ENCODE measurements at places on chromosomes 7 and 10.

DNA sequence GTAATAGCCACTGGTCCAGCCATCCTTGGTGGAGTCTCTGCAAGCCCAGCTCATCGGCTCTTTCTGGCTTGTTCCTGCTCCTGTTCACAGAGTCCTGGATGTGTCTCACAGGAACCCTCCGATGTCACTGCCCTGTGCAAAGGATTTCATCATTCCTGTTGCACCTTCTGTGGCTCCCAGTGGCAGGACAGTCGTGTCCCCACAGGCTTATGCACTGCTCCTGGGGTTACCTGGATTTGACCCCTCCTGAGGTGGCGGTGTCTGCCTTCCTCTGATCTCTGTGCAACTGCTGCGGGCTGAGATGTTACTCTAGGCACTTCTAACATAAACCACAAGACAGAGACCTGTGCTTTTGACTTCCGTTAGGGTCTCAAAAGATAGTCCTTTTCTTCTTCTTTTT is 30.6 kb downstream of the APBB1IP start:
- no peak for DNase-seq

DNA sequence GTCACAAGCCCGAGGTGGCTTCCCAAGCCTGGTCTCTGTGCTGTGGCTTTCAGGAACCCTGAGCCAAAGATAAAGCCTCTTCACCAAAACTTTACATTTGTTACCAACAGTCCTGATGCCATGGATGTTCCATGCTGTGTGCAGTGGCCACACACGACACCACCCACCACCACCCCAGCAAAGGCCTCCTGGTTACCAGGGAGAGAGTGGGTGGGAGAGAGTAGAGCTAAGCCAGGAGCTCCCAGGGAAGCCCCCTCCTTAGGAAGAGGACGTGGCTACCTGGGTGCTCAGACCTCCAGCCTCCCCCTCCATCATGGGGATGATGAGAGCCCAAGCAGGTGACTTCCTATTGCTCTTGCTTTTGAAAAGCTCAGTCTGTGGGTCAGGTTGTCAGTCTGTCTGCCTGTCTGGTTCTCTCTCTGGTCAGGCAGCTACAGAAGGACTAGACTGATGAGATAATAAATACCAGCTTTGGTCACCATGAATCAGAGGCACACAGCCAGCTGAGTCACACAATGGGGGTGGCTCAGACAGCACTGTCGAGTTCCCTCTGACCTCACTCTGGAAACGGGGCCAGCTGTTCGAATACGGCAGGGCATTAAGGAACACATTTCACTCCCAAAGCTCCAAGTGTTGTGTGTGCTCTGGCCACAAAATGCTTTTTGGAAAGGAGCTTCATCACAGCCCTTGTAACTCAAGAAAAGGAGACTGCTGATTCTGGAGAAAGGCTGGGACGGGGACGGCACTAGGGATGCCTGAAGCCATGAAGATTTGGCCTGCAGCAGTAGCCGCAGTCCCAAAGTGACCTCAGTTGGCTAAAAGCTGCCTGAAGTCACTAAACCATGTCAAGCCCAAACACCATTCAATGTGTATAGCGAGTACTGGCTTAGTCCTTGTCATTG is 166.0 kb downstream of the FANK1 start:
- DNase-seq = no peak

GRCh38 chr10:23439452-23439960 is 631 bp downstream of the OTUD1 start:
- DNase-seq = peak; percentile 29

- DNase-seq = no peak
These were observed 67.0 kb upstream of the PRLHR start for GRCh38 chr10:118662228-118663035.

DNA sequence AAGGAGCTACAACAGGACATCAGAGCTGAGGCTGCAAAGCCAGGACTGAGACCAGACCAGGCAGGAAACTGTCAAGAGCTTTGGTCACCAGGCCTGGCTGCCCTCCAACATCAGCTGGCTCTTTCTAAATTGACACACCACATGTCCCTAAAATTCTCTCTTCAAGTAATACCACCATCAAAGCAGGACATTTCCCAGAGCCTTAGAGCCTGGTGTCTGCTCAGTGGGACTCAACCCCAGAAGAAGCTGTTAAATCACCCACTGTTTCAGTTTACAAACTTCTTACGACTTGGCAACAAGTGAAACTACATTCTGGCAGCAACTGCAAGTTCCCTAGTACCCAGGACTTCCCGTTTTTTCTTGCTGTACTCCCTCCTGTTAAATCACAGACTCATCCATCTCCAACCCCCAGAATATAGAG is 3.8 kb upstream of the IL6 start:
- no peak for DNase-seq

DNA sequence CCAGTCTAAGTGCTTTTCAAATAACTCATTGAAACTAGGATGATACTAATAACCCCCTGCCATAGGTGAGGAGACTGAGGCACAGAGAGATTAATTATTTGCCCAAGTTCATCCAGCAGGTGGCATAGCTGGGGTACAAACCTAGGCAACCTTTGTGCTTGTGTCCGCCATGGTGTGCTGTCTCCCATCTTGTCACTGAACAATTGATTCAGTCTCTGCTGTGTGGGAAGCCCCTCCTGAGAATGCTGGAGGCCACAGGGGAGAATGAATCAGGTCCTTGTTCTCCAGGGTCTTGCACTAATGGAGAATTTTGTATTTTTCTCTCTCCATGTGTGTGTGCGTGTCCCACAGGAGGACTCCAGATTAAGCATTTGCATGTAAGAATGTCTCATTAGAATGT is 15.8 kb upstream of the TMEM236 start:
- DNase-seq = no peak

- no peak for DNase-seq
These were observed 40.4 kb upstream of the COL13A1 start for GRCh38 chr10:69761320-69761719.

DNA sequence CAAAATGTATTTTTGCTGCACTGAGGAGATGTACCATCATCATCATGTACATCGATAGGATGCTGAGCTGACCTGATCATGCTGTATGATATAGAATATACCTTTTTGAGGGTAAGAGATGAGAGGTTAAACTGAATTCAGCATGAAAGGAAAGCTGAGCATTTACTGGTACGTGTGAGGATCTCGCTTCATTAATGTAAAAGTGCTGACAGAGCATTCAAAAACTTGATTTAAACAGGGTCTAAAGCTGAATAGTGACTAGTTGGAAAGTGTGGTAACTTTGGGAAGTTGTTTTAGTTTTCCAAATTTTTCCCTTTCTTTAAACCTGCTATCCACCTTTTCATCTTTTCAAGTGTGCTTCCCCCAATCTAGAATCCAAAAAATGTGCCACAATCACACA is 28.5 kb upstream of the COL1A2 start:
- no peak for DNase-seq

- DNase-seq = no peak
These were observed 138.1 kb downstream of the HERPUD2 start for GRCh38 chr7:35556515-35557471.

GRCh38 chr10:15141136-15142054 is 27.1 kb downstream of the NMT2 start:
- DNase-seq = peak; percentile 36

GRCh38 chr10:86438091-86438749 is 71.6 kb upstream of the GRID1 start:
- no peak for DNase-seq

DNA sequence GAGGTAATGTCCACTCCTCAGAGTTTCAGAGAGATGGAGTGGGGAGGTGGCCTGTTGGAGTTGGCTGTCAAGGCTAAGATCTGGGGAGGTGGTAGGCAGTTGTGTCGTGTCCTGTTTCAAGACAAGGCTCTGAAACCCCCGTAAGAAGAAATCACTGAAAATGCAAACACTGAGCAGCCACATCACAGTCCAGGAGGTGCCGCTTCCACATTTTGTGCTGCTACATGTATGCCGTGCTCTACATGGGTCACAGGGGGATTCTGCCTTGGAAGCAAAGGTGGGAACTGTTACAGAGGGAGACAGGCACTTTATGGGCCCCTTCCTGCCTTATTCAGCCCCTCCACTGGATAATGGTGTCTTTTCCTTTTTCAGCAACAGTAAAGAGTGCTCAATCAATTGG is 11.9 kb downstream of the WDR91 start:
- DNase-seq = no peak

- DNase-seq = no peak
These were observed 150.4 kb downstream of the DGKI start for GRCh38 chr7:137696376-137696775.

- no peak for DNase-seq
These were observed 305.3 kb downstream of the PRPF18 start for GRCh38 chr10:13892001-13892491.

DNA sequence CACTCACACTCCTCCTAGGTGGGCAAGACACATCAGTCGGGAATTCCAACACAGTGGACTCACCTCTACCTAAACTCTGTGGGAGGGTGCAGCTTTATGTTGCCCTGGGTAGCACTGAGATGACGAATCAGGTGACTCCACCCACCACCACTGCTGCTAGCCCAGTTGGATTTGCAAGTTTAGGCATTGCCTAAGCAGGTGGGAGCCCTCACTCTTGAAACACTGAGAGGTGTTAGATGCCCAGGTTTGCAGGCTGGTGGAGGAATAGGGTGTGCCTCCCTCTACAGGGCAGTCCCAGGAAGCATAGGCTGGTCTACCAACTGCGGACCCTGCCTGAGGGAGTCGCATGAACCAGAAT is 708.9 kb downstream of the POM121L12 start:
- no peak for DNase-seq

DNA sequence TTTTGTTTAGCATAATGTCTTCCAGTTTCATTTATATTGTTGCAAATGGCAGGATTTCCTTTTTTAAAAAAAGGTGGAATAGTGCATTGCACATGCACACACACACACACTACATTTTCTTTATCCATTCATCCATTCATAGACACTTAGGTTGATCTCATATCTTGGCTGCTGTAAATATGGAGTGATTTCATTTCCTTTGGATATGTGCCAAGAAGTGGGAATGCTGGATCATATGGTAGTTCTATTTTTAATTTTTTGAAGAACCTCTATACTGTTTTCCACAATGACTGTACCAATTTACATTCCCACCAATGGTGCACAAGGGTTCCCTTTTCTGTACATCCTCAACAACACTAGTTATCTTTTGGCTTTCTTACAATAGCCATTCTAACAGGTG is 68.9 kb downstream of the EBLN1 start:
- DNase-seq = no peak

DNA sequence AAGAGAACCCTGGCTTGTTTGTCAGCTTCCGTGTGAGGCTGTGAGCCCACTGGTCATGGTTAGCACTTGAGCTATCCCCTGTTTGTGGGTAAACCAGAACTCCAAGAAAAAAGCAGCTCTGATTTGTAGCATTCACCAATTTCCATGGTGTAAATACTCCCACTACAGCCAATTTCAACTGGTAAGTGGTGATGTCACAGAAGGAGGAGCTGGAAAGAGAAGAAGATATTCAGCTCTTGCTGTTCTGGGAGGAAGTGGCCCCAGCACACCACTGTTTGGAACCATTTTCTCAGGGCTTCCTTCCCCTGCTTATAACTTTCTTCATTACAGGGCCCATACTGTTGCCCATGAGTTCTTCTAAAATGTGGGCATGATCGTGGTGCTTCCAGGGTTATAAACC is 500.1 kb upstream of the ZMIZ1 start:
- DNase-seq = no peak

DNA sequence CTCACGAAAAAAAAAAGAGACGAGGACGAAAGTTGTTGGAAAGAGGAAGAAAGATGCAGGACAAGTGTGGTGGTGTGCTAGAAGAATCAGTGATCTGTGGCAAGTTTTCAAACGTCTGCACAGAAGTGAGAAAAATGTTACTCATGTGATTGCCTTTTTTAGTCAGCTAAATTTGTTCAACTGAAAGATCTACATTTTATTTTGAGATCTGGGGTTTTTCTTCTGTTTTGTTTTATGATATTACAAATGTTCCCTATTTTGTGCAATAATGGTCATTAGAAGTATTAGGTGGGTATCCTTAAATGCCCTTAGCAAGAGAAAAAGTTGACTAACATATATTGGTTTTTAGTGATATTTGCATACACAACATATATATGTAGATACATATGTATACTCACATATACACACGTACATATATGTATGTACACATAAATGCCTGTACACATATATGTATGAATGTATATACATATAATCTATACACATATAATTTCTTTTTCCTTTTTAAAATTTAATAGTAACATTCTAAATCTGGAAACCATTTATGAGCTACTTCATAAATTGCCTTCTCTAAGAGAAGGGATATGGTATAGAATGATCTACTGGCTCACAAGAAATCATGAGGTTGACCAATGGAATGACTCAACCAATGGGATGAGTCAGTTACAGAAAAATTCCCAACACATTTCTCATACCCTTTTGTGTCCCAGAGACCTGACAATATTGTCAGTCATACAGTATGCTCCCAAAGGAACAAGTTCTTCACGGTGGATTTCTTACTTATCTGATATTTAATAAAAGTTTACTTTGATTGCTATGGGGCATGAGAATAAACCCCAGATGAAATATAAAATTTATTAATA is 38.4 kb downstream of the SLC39A12 start:
- DNase-seq = no peak

DNA sequence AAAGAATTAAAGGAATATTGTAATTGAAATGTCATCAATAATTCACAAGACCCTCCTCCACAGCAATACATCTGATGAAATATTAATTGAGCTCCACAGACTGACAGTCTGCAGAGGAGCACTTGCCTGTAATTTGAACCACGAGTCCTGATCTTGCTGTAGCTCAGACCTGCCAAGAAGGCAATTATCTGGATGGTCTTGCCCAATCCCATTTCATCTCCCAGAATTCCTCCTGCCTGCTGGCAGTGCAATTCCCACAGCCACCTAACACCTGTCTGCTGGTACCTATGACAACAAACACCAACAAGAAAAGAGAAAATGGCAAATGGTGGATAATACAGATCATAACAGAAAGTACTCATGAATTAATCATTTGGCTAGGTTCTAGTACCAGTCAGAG is 38.5 kb downstream of the ERCC6 start:
- DNase-seq = no peak

GRCh38 chr10:124748166-124748565 is 4.0 kb upstream of the FAM53B start:
- DNase-seq = no peak

- no peak for DNase-seq
These were observed 303.5 kb upstream of the AOAH start for GRCh38 chr7:37027557-37028341.

DNA sequence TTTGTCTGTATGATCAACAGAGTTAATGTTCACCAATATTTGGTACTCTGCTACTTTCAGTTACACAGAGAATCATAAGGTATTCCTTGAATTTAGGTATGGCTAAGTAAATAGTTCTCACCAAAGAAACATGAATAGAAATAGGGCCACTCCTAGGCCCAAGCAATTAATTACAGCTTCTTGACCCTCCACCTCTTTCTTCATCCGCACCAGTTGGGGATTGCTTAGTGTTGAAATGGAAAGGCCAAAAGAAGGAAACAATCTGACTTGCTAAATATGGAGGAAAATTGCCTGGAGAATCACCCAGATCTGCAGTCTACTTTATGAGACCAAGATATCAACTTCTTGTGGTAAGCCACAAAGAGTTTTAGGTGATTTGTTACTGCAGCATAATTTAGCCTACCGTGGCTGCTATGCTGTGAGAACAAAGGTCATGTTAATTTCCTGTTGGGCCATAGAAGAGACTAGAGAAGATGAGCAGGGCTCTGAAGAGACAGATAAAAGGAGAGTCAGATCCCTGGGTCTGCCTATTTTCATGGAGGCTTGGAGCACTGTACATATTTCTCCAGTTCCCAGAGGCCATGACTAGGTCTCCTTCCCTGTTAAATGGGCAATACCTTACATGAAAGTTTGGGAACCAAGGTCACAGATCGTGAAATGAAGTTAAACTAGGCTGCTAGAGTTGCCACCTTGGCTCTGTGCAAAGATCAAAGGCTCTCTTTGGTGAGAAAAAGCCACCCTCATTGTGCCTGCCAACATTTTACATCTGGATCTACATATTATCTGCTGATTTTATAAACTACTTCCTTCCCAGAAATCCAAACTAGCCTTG is 93.3 kb upstream of the GDF10 start:
- DNase-seq = no peak
